ENCODE measurements at places on chromosomes 4 and X.

DNA sequence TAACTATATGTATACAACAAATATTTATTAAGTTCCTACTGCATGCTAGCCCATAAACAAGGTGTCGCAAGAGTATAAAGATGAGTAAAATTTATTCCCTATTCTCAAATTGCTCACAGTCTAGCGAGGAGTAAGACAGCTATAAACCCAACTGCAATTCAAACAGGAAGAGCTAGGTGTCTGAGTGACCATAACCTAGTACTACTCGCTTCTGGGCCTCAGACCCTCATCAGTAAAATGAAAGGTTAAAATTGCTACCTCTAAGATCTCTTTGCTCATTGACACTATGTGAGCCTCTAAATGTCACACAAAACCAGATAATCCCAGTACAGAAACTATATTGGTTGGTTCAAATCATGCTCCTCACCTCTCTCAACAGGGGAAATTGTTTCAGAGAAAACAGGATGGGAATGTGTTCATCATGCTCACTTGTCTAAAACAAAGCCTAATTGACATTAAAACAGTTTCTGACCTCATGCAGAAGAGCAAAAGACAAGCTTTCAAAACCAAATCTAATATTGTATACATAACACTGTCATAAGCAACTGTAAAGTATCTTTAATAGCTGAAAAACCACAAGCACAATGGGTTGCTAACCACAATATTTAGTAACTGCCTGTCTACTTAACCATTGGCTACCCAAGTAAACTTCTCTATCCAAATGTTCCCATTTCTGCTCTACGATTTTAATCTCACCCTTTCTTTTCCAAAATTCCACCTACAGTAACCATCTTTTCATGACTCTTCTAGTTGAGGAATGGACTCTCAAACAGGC, 264.6 kb upstream of the FMR1 start:
- no peak for DNase-seq

DNA sequence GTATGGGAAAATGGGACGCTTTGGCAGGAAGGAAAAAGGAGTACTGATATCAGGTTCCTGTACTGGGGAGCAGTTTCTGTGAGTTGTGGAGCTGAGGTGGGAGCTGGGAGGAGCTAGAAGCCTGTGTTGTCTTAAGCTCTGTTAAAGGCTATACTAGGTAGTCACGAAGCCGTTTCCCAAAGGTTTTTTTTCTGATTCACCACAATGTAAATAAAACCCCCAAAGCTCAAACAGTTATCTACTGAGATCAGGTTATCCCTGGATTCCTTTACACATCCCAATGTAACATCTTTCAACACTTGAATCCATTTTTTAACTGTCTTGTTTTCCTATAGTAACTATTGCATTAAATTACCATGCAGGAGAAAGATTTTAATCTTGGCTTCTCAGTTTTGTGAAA, 297.4 kb upstream of the SFRP2 start:
- no peak for DNase-seq

GRCh38 chr4:35189988-35190613, 1054.2 kb downstream of the ARAP2 start:
- DNase-seq: no peak

- DNase-seq: no peak
Measured at GRCh38 chrX:137858106-137858505, 292.2 kb downstream of the ZIC3 start.

- no peak for DNase-seq
Measured at GRCh38 chrX:110477593-110478228, 119.1 kb downstream of the RTL9 start.

DNA sequence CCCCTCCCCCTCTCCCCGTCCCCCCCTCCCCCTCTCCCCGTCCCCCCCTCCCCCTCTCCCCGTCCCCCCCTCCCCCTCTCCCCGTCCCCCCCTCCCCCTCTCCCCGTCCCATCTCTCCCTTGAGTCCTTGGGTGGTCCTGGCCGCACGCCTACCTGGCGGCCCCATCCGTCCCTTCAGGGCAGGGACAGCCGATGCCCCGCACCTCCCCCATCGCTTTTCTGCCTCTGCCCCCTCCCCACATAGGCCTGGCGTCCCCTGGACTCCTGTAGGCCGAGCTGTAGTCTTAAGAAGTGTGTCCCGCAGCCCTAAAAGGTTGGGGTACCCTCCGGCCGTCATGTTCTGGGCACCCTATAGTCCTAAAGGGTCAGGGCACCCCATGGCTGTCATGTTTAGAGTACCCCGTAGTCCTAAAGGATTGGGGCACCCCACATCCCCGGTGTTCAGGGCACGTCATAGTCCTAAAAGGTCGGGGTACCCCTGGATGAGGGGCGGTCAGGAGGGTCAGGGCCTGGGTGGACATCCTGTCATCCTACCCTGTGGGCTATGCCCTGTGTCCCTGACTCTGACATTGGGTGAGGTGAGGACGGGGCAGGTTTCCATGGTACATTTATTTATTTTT, 10.8 kb upstream of the GTPBP6 start:
- no peak for DNase-seq

GRCh38 chrX:148649145-148649795, 148.9 kb downstream of the AFF2 start:
- DNase-seq: no peak

- peak; percentile 24 for DNase-seq
Measured at GRCh38 chrX:72243472-72243871, 4.6 kb upstream of the ERCC6L start.

DNA sequence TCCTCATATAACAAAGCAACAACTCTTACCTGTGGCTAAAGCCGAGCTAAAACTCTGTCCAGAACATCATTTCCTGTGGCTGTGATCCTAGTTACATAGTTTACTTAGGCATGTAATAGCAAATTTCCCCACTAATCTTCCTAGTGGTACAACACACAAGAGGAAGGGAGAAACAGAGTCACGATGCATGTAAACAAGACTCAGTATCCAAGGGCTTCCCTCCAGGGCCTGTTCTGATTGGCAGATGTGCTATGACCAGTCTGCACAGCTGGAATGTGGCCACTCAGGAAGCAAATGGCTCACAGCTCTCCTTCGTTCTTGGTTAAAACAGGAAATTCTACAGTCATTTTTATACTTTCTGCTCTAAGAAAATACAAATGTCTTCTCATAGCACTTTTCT, 49.2 kb upstream of the PRSS48 start:
- peak; percentile 62 for DNase-seq

DNA sequence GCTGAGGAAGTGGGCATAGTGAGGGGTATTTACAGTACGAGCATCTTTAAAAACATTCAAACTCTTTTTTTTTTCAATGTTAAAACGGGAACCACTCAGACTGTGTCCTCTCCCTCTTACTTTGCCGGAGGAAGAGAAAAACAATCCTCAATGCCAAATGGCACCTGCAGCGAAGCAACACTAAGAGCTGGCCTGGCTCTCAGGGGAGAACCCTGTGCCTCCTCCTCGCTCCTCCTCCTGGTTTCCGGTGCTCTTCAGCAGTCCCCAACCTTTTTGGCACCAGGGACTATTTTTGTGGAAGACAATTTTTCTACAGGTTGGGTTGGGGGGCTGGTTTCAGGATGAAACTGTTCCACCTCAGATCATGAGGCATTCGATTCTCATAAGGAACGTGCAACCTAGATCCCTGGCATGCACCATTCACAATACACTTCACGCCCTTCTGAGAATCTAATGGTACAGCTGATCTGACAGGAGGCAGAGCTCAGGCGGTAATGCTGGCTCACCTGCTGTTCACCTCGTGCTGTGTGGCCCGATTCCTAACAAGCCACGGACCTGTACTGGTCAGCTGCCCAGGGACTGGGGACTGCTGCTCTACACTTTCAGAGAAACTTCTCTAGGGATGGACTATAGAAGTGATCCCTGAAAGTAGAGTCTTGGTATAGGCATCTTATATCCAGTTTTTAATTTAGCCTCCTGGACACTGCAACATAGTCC, 404.1 kb downstream of the RAPGEF2 start:
- DNase-seq: no peak

- no peak for DNase-seq
Measured at GRCh38 chr4:38128478-38129459, 168.6 kb downstream of the PTTG2 start.

GRCh38 chr4:132214519-132214918, 934.6 kb upstream of the PCDH10 start:
- no peak for DNase-seq

DNA sequence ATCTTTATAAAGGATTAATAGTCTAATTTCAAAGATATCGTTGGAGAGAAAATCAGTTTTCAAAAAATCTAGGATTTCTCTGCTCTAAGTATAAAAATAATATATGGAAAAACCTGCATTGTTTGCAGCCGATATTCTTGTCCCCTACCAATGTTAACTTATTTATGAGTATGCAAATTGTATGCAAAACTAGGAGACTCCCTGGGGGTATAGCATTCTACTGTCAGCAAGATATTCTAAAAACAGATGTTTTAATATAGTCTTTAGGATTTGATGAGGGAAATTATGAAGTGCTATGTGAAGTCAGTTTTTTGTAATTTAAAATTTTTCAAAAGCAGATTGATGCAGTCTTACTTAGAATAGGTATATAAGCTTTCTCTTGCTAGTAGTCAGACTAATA, 40.9 kb downstream of the GK2 start:
- DNase-seq: no peak

GRCh38 chr4:169024762-169025161, 14.7 kb upstream of the CBR4 start:
- DNase-seq: peak; percentile 12

DNA sequence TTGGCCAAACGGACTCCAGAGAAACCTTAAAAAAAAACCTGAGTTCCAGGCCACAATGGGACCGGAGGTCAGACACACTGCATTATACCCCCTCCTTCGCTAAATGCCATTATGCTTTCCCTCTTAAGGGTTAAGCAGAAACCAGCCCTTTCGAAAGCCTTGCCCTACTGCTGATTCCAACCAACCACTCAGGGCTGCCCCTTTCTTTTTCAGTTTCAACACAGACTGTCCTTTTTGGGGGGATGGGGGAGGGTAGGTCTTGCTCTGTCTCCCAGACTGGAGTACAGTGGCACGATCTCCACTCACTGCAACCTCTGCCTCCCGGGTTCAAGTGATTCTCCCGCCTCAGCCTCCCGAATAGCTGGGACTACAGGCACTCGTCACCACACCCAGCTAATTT, 49.5 kb upstream of the MAN2B2 start:
- DNase-seq: no peak

- no peak for DNase-seq
Measured at GRCh38 chr4:1048773-1049590, 37.6 kb downstream of the FGFRL1 start.

- DNase-seq: peak; percentile 96
Measured at GRCh38 chr4:124631760-124632159, 80.8 kb downstream of the ANKRD50 start.

- DNase-seq: no peak
Measured at GRCh38 chrX:105173071-105173470, 47.4 kb downstream of the TEX13A start.

DNA sequence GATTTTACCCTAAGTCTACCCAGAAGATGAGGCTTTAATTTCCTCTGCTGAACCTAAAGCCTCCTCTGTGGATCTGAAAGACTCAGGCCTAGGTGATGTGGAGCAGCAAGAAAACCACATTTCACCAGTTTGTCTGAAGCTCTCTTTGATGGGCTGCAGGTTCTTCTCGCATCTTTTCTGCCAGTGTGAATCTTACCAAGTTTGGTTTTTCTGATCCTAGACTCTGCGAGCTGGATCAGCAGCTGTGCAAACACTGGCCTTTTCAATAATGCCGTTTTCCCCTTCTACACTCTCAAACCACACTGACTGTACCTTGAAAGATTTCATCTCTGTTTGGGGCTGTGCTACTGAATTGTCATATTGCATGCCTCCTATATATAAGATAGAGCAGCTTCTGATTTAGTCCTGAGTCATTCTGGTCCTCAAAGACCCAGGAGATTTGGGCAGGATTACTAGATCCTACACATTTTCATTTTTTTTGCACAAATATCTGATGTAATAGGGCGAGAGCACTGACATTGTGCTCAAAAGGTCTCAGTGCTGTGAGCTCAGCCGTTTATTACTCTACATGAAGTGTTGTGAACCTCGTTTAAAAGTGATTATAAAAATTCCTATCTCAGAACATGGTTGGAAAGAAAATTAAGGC, 133.6 kb upstream of the FAM9C start:
- no peak for DNase-seq

GRCh38 chr4:183158062-183158461, 59.0 kb downstream of the WWC2 start:
- DNase-seq: no peak

DNA sequence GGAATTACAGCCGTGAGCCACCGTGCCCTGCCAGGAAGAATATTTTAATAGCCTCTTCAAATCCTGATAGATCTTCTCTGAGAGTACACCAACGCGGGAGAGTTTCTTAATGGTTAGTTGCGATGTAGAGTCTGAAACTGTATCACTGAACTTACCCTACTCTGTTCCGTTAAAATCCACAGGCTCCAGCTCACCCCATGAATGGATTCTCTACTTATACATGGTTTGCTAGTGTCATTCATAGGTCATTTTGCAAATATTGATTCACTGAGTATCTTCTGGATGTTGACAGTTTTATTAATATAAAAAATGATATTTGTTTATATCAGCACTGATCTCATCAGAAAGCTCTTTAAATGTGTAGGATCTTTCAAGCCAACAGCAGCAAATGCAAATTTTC, 99.9 kb downstream of the FAM193A start:
- no peak for DNase-seq

DNA sequence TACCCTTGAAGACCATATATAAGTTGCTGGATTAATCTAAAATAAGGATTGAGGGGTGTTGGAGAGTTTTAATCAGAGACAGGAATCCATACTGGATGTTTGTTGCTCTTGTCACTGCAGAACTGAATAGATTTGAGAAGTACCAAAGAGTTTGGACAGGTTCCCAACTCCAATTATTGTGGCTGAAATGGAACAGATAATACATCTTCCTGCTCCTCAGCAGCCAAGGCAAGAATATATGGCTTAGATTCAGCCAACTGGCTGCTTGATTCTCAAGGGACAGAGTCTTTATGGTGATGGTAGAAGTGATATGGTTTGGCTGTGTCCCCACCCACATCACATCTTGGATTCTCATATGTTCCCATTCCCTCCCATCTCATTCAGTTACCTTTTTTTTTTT, 97.0 kb upstream of the PDHA2 start:
- DNase-seq: no peak

DNA sequence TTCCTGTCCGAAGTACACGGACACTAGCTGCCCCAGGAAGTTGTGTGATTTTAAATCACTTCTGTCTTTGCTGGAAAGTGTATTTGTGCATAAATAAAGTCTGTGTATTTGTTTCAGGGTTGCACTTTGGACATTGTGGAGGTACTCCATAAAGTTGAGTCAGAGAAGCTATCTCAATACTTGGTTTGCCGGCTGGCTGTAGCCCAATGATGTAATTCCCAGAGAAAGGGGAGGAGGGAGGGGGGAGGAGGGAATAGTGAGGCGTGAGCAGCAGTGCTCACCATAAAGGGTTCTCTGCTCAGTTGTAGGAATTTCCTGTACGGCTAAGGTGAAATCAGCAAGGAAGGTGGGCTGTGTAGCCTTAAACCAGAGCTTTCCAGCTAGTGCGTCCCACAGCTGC, 7.5 kb downstream of the APEX2 start:
- DNase-seq: no peak

DNA sequence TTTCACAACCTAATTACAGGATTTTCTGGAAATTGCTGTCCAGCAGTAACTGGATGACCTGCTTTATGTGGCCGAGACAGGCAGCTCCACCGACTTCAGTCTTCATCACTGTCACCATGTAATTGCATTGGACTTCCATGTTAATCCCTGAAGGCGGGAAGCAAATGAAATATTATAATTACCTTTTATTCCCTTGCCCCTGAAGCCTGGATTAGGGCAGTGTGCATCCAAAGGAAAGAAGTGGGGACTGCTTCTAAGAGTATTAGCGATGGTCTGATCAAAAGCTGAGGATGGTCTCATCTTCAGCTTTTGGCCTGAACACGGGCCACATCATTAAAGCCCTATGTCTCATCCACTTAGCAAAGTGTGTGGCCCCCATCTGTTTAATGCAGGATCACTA, 311.6 kb upstream of the GALNT7 start:
- DNase-seq: no peak

Measured in amniotic stem cell (primary cell).